ENCODE measurements at places on chromosomes 2 and 18.

GRCh38 chr2:122516775-122517174 lies 761.3 kb downstream of the TSN start:
- no peak for DNase-seq

- no peak for DNase-seq
Observed at GRCh38 chr2:222447131-222447530, 22.8 kb downstream of the SGPP2 start.

DNA sequence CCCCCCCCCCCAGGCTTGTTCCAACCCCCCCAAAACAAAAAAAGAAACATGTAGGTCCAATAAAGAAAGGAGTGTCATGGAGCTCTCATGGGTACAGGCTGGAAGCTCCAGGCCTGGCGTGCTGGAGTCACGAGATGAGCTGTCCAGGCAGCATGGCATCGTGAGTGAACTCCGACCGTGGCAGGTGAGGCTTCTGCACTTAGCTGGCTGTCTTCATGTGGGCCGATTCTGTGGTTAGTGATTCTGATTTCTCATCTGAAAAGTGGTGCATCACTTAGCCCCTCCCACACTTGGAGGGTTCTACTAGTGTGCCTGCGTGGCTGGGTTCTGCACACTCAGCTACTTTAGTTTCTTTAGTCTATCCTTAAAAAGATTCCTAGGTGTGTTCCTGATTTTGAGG lies 126.4 kb upstream of the MGAT5 start:
- DNase-seq, result no peak

DNA sequence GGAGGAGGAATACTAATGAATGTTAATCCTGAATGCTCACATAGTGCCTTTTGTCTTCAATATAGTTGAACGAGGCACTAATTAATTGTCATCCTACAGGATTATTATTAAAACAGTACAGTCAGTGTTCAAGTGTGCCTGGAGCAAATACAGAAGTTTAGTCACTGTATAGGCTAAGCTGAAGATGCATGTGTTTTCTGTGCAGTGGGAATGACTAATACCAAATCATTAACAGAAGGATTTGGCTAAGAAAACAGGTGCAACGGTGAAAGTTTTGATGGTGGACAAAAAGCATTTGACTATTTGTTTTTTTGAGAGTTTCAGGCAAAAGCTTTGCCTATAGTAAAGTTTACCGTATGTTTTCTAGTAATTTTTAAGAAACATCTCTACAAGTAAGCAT lies 62.8 kb downstream of the DCC start:
- no peak for DNase-seq

GRCh38 chr2:25339211-25339674 lies 2.5 kb downstream of the DNMT3A start:
- no peak for DNase-seq

- no peak for DNase-seq
Observed at GRCh38 chr2:232674491-232674890, 22.6 kb upstream of the GIGYF2 start.

DNA sequence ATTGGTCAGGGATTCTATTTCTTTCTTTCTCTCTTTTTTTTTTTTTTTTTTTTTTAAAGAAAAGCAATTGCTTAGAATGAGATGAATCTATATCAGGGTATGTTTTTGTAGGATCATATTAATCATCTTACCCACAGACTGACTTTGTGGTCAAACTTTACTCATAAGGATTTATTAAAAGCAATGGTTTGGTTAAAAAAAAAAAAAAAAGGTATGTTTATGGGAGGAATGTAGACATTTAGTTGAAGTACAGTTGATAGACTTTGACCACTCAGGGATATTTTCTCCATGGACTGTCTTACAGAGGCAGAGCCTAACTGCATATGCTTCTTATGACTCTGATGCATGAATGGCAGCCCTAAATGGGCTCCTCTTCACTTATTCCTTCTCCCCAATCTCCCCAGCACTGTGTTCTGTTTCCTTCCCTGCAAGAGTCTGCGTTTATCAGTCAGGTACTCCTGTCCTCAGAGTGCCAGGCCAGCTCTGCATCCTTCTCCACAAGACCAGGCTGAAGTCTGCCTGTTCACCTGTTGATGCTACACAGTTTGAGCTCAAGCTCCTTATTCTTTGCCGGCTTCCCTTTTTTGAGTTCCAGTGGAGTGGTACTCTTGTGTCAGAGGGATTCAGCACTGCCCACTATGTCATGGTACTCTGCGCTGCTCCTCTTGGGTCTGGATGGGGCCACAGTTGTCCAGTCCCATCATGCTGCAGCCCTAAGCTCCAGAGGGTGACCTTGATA lies 24.3 kb downstream of the CRIM1 start:
- no peak for DNase-seq

DNA sequence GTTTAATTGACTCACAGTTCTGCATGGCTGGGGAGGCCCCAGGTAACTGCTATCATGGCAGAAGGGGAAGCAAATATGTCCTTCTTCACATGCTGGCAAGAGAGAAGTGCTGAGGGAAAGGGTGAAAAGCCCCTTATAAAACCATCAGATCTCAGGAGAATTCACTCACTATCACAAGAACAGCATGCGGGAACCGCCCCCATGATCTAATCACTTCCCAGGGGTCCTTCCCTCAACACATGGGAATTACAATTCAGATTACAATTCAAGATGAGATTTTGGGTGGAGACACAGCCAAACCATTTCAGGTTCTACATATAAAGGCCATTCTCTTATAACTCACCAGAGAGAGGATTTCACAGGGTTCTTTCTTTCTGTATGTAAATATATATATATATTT lies 62.9 kb downstream of the VRK2 start:
- no peak for DNase-seq

DNA sequence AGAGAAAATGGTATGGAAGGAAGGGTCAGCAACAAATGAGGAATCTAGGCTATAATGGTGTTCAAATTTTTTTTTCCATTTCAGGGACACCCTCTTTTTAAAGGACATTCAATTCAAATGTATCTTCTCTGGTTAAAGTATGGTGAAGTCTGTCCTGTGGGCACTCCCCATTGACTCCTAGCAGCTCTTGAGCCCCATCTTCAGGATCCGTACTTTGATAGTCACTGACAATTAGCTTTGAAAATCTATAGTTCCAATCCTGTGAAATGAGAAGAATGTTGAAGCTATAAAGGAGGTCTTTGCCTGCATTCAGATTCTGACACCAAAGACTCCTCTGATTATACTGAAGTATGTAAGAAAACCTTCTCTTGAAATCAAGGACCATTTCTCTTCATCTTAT lies 43.3 kb downstream of the KCNH7 start:
- no peak for DNase-seq

DNA sequence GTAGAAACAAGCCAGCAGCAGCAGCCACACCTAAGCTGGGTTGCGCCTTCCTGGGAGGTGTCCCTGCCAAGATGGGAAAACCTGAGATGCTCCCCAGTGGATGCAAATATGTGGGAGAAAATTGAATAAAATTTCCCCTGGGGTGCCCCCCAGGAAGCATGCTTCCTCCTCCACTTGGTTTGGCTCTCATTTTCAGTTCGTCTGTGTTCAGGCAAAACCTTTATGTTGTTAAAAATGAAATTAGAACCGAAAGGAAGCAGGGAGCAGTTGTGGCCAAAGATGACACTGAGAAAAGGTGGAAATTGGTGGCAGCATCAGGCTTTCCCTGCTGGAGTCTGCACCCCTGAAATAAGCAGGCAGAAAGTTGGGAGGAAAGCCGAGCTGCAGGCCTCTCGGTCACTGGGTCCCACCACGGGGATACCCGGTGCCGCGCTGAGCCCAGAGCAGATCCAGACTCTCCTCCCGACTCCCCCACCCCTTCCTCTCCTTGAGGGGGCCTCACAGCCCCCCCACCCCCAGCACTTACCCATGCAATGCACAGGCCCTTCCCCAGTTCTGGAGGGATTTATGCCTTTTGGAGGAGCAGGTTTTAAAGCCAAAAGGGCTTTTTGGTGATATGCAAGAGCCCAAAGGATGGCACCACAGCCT lies 267.7 kb upstream of the SPRED2 start:
- no peak for DNase-seq

GRCh38 chr18:64712035-64712434 lies 563.1 kb upstream of the LINC00305 start:
- no peak for DNase-seq

DNA sequence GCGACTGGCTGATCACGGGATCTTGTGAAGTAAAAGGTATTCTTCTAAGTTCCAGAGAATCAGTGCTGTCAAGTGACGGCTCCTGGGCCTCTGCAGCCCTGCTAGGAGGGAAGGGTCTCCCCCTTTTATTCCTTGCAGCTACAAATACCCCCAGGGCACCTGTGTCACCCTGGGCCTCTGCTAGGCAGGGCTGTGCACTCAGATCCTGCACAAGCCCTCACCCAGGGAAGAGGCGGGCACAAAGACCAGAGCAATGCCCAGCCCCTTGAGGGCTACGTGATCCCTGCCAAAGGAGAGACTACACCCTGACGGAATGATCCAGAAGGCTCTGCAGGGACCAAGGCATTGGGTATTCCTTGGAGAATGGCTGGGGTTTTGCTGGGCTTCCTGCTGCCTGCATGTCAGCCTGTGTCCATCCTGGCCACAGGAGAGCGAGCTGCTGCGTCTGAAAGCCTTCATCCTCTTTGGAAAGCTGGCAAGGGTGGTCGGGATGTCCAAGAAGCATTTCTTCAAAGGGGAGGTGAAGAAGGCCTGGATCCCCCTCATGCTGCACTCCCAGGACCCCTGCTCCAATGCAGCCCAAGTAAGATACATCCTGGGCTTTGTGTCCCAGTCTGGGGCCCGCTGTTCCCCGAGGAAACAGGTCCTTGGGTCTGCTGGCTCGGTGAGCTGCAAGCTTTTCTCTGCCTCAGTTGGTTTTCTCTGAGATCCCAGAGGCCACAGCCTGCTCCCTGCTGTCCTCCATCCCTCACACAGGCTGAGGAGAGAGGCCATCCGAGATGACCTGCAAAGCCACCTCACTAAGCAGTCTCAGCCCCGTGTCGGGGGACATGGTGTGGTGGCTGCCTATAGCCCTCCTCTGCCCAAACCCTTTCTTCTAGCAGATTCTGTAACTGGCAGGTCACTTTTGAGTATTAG lies 24.9 kb downstream of the HJURP start:
- no peak for DNase-seq

GRCh38 chr2:185780890-185781289 lies 42.3 kb downstream of the FSIP2 start:
- no peak for DNase-seq

GRCh38 chr18:41887100-41887499 lies 67.9 kb upstream of the PIK3C3 start:
- no peak for DNase-seq

- DNase-seq, result no peak
Observed at GRCh38 chr2:120052597-120052996, 39.7 kb downstream of the EPB41L5 start.

GRCh38 chr2:1717113-1717512 lies 27.2 kb downstream of the PXDN start:
- no peak for DNase-seq

- no peak for DNase-seq
Observed at GRCh38 chr18:8526332-8526731, 82.9 kb upstream of the RAB12 start.

DNA sequence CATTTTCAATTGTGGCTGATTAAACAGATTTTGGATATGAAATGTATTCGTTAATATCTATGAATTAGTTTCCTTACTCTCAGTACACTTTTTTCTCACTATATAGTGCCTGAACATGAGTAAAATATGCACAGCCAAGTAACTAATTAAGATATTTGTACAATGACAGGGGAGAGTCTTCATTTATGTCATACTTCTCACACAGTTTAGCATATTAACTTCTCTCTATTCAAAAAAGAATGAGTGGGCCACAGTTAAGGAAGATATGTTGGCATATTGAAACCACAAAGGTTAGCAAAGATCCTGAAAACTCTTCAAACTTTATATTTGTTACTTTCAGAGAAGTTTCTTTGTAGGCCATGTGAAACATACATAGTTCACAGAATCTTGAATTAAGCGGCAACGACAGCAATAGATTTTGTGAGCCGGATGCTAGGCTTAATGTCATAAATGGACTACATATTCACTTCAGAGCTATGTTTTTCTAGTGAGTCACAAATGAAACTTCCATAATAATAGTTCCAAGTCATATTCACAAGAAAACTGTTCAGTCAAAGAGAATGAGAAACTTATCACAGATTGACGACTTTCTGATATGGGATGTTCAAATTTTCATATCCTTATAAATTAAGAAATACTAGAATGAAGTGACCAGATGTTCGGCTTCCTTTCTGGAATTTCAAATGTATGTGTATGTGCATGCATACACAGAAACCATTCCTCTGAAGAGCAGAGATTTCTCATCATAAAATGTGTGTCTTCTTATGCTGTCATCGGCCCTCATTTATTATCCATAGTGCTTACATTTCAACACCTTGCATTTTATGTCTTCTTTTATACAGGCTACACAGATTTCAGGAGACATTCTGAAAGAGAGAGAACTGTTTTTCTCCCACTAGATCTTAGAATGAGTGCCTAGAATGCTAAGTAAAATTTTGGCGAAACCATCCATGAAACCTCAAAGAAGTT lies 584.0 kb downstream of the SATB2 start:
- DNase-seq, result no peak

- DNase-seq, result no peak
Observed at GRCh38 chr18:46160050-46160798, 56.0 kb downstream of the HAUS1 start.

DNA sequence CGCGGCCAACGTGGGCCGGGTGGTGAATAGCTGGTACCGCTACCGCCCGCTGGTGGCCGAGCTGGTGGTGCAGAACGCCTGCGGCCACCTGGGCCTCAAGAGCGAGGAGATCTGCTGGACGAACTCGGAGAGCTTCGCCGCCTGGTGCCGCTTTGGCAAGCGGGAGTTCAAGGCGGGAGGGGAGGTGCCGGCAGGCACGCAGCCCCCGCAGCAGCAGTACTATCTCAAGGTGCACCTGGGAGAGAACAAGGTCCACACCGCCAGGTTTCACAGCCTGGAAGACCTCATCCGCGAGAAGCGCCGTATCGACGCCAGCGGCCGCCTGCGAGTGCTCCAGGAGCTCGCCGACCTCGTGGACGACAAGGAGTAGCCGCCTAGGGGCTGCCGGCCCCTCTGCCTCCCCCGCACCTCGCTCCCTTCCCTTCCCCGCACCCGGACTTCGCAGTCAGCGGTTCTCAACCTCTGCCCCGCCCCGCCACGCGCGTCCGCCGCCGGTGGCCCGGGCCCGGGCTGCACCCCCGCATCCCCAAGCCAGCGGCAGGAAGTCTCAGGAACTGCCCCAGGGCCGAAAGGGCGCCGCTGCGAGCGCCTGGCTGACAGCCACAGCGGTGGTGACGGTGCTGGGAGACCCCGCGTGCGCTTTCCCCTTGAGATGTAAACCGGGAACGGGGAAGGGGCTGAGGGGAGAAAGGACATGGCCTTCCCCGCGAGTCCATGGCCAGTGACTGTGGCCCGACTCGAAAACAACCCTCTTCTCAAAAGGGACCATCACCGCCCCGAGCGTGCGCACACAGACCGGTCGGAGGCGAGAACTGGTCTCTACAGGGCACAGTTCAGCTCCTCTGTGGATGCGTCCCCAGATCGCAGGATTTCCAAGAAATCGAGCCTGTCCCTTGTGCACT lies 2.2 kb downstream of the LRATD1 start:
- DNase-seq, result peak; percentile 79

- no peak for DNase-seq
Observed at GRCh38 chr18:25737710-25738311, 352.6 kb downstream of the SS18 start.

DNA sequence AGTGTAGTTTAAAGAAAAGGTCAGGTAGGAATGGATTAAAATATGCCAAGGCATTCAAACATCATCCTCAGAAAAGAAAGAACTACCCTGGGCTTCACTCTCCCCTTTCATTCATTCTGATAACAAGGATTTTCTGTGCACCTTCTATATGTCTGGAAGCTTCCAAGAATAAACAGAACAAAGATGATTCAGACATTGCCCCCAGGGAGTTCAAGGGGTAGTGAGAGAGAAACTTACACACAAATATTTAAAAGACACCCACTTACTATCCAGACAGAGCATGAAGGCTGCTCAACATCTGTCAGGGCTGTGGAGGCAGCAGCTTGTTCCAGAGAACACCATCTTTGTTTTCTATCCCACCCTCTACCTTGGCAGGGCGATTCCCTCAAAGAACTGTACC lies 140.5 kb downstream of the ALK start:
- no peak for DNase-seq

All from NCI-H2227 treated with DMSO at 0.1 percent for 48 hours (cell line).